ENCODE measurements at places on chromosomes 1 and 21. TPM values are rescaled to one million over a fixed set of nuclear protein-coding genes. Genes with fewer than 3 reads are reported as not detected.

Gene C1orf198
- polyA plus RNA-seq = 30.6 TPM

Gene SPATA45
- polyA plus RNA-seq = not detected

Gene SHCBP1L
- not detected for polyA plus RNA-seq

Gene PROX1
- polyA plus RNA-seq = 0.30 TPM

GRCh38 chr1:113128116-113128515, 55.1 kb downstream of the LRIG2 start:
- no peak overlapping the region for H3K4me3 ChIP-seq
- no peaks in the 10 kb centered on the region for H3K27me3 ChIP-seq
- DNase-seq = no peak
- H3K4me1 ChIP-seq = no peaks in the 10 kb centered on the region
- peaks cover 39% of the 10 kb centered on the region for H3K36me3 ChIP-seq
- H3K27ac ChIP-seq = no peak overlapping the region

- no peak overlapping the region for H3K27ac ChIP-seq
- H3K36me3 ChIP-seq = peaks cover 14% of the 10 kb centered on the region
- DNase-seq = no peak
Observed at GRCh38 chr1:37954316-37954971, 7.6 kb upstream of the INPP5B start.

DNA sequence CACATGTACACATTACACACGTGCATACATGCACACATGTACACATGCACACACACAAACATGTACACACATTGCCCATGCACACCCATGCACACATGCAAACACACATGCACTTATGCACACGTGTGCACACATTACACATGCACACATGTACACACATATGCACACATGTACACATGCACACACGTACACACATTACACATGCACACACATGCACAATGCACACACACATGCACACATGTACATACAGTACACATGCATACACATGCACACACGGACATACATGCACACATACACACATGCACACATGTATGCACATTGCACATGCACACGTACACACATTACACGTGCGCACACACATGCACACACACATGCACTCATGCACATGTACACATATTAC, 95.3 kb upstream of the TTC34 start:
- H3K27me3 ChIP-seq = no peaks in the 10 kb centered on the region
- no peaks in the 10 kb centered on the region for H3K4me1 ChIP-seq
- H3K4me3 ChIP-seq = 0 out of 2 replicates have a peak overlapping the region, but pooled peaks have one; percentile 8
- H3K36me3 ChIP-seq = peaks cover 3% of the 10 kb centered on the region
- no peak overlapping the region for H3K27ac ChIP-seq

DNA sequence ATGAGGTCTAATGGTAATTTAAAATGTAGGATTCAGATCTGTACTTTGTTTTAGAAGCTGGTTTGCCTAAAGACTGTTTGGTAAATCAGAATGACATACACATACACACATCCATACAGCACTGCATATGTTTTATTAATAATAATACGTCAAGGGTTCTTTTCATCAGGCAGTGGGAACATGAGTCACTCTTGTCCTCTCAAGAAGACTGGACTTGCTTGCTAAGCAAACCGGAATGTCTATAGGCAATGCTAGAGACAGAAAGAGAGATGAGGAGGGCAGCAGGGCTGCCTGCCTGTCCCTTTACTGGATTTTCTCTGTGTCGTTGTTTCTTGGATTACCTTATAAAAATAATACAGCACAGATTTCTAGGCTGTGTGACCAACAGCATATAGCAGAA, 119.1 kb upstream of the GALNT2 start:
- no peak overlapping the region for H3K27ac ChIP-seq
- DNase-seq = no peak
- H3K36me3 ChIP-seq = no peaks in the 10 kb centered on the region
- no peak overlapping the region for H3K4me3 ChIP-seq
- H3K27me3 ChIP-seq = no peaks in the 10 kb centered on the region
- H3K4me1 ChIP-seq = no peaks in the 10 kb centered on the region

DNA sequence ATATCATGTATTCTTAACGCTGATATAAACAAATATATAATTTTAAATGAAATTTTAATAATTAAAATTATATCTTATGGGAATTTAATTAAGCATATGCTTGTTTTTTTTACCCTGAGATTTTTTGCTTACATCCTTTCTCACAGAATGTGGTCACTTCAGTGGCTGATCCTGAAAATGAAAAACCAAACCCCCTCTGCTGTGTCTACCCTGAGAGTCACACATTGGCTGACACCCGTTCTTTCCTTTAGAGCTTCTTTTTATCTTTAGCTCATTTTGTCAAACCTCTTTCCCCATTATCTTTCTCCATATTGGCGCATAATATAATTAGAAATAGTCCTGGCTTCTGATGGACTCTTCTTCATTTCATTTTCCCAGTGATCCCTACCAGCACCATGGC, 10.8 kb upstream of the CACYBP start:
- no peak overlapping the region for H3K4me3 ChIP-seq
- no peak for DNase-seq
- no peaks in the 10 kb centered on the region for H3K4me1 ChIP-seq
- peaks cover 28% of the 10 kb centered on the region for H3K36me3 ChIP-seq
- H3K27ac ChIP-seq = no peak overlapping the region

GRCh38 chr1:100065183-100065968, 67.4 kb downstream of the SASS6 start:
- H3K4me1 ChIP-seq = no peaks in the 10 kb centered on the region
- no peaks in the 10 kb centered on the region for H3K27me3 ChIP-seq
- no peak for DNase-seq
- no peak overlapping the region for H3K4me3 ChIP-seq
- H3K27ac ChIP-seq = no peak overlapping the region

GRCh38 chr1:23593042-23593521, 33.8 kb upstream of the ID3 start:
- H3K36me3 ChIP-seq = no peaks in the 10 kb centered on the region
- H3K4me3 ChIP-seq = no peak overlapping the region
- no peaks in the 10 kb centered on the region for H3K27me3 ChIP-seq
- peaks cover 32% of the 10 kb centered on the region for H3K4me1 ChIP-seq

DNA sequence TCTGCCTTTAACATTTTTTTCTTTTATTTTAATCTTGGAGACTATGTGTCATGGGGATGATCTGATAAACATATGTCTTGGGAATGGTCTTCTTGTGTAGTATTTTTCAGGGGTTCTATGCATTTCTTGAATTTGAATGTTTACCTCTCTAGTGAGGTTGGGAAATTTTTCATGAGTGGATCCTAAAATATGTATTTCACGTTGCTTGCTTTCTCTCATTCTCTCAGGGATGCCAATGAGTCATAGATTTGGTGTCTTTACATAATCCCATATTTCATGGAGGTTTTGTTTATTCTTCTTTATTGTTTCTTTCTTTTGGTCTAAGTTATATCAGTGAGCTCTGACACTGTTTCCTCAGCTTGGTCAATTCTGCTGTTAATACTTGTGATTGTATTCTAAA, 1237.2 kb downstream of the PLA2G4A start:
- H3K36me3 ChIP-seq = no peaks in the 10 kb centered on the region
- no peaks in the 10 kb centered on the region for H3K4me1 ChIP-seq
- DNase-seq = no peak
- no peak overlapping the region for H3K4me3 ChIP-seq
- H3K27ac ChIP-seq = no peak overlapping the region

DNA sequence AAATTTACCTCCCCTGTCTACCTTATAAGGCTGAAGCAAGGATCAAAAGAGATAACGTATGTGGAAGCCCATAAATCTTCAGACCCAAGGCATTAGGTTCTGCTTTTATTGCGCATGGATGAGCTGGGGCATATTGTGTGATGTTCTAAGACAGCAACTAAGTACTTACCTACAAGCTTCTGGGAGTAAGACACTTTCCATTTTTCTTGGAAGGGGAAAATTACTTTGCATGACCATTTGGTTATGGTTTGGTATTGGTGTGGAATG, 21.1 kb downstream of the LMOD1 start:
- no peaks in the 10 kb centered on the region for H3K27me3 ChIP-seq
- no peak overlapping the region for H3K4me3 ChIP-seq
- H3K27ac ChIP-seq = no peak overlapping the region
- no peaks in the 10 kb centered on the region for H3K36me3 ChIP-seq
- DNase-seq = no peak
- H3K4me1 ChIP-seq = no peaks in the 10 kb centered on the region

DNA sequence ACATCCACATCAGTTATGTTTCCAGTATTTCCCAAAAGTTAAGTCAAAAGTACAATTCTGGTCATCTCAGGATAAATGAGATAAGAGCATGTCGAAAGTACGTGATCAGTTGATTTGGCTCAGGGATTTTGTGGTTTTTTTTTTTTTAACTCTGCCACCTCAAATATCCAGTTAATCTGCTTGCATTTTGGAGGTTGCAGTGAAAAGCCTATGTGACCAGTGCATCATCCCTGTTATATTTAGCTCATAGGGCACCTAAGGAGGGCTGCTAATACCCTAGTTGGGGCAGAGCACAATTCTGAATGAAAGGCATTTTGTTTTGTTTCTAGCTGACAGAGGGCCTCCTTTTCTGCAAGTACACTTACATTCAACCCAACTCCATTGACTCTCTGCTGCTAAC, 31.7 kb upstream of the RGS16 start:
- no peak for DNase-seq
- no peak overlapping the region for H3K4me3 ChIP-seq
- no peaks in the 10 kb centered on the region for H3K27me3 ChIP-seq

GRCh38 chr1:62142496-62142895, 52.2 kb upstream of the L1TD1 start:
- no peak for DNase-seq
- peak overlapping the region; percentile 12 for H3K27ac ChIP-seq
- no peaks in the 10 kb centered on the region for H3K36me3 ChIP-seq

All from H1 (cell line).